ENCODE measurements at places on chromosomes 5 and 9.

DNA sequence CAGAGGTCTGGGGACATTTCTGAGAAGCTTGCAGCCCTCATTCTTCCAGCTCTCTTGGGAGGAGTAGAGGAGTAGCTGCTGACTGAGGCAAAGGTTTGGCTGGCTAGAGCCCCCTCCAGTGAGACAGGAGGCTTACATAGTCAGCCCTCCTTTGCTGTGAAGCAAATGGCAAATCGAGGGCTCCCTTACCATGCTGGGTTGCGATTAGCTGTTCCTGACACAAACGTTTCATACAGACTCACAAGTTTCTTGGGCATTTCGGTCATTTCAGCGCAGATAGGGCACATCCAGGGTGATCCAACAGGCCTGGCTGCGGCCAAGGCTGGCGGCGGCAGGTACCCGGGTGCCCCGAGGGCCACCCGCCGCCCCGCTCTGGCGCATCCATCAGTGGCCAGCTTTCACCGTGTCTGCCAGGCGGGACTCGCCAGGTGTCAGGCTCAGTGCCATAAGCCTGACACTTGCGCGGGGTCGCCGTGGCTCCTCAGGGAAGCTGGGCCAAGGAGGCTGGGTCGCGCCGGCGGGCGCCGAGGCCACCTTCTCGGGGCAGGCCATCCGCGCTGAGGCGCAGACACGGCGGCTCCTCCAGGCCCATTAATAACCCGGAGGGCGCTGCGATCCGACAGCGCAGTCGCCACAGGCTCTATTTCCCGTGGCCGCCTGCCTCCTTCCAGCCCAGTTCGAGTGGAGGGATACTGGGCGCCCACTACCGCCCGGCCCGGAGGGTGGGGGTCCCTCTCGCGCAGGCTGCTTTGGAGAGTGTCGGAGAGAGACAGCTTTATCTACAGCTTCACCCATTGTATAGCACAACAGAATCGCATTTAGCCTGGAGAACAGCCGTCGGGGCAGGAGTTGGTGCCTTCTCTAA, 9.1 kb downstream of the PRDM6 start:
- no peak for DNase-seq

- DNase-seq = no peak
Measured at GRCh38 chr9:130627896-130628792, 36.2 kb upstream of the PRDM12 start.

GRCh38 chr5:151600069-151600665, 9.0 kb upstream of the FAT2 start:
- no peak for DNase-seq

DNA sequence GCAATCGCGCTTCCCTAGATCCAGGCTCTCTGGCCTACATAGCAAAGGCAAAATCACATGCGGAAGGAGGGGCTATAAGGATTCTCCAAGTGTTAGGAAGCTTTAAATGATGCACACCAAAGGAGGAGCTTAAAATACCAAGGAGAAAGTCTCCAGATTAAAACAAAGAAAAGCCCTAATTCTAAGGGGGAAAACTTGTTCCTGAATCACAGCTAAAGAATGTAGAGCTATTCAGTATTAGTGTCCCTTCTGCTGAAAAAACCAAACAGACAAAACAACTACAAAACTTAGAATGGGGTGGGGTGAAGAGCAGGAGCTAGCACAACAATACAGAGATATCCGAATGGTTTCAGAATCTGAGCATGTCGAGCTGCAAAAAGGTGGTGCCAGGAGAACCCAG, 213.7 kb downstream of the DCP2 start:
- no peak for DNase-seq

- DNase-seq = peak; percentile 46
Measured at GRCh38 chr9:134381671-134382516, 55.6 kb downstream of the RXRA start.

DNA sequence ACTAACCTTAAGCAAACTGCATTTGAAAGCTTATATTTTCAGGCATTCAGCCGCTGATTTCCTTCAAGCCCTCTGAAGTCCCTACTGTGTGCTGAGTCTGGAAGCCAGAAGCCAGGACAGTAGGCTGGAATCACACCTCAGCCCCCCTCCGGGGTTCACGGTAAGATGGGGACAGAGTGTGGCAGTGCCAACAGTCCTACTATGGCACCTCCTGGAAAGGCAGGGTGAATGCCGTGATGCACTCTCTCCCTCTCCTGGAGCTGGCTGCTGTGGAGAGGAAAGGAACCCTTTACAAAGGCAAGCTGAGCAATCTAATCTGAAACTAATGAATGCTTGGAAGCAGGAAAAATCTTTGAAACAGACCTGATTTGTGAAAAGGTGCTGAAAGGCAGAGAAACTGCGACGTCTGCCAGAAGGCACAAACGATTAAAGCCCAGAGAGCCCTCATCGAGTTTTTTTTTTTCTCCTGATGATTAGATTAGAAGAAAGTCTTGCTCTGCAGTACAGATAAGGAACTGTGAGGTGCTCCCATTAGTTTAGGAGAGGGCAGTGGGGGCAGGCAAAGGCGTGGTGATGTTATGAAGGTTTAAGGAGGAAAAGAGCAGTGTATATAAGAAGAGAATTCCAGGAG, 21.0 kb downstream of the ANKH start:
- no peak for DNase-seq

DNA sequence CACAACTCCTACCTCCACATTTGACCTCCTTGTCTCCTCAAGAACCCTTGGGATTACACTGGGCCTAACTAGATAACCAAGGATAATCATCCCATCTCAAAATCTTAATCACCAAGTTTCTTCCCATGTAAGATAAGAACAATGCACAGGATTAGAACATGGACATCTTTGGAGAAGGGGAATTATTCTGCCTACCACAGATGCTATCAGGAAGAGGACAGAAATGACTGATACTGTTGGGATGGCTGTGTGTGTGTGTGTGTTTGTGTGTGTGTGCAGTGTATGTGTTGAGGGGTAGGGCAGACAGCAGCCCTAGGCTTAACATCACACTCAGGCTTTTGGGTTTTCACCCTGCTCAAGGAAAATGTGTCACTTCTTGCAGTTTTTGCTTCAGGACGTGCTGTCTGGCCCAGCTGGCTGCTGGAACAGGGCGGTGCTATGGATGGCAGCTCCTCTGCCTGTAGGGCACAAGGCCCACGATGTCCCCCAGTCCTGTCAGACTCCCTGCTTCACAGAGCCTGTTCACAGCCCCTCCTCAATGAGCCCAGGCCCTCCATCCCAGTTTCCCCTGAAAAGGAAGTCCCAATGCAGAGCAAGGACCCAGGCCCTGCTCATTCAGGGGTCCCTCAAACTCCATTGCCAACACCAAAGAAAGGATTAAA, 7.7 kb downstream of the CA9 start:
- no peak for DNase-seq

DNA sequence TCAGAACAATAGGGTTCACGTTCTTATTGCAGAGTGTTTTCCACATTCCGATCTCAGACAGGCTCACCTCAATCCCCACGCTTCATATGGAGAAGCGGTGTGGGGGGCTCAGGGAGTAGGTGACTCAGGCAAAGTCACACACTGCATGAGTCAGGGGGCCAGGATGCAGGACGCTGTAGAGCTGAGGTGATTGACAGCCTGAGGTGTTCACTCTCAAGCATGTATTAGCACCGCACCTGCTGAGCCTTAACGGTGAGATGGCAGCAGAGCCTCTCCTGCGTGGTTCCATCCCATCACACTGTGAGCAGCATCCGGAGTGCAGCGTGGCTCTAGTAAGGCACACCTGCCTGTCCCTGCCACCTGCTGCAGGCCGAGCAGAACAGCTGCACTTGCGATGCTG, 194.0 kb downstream of the IRX2 start:
- no peak for DNase-seq

DNA sequence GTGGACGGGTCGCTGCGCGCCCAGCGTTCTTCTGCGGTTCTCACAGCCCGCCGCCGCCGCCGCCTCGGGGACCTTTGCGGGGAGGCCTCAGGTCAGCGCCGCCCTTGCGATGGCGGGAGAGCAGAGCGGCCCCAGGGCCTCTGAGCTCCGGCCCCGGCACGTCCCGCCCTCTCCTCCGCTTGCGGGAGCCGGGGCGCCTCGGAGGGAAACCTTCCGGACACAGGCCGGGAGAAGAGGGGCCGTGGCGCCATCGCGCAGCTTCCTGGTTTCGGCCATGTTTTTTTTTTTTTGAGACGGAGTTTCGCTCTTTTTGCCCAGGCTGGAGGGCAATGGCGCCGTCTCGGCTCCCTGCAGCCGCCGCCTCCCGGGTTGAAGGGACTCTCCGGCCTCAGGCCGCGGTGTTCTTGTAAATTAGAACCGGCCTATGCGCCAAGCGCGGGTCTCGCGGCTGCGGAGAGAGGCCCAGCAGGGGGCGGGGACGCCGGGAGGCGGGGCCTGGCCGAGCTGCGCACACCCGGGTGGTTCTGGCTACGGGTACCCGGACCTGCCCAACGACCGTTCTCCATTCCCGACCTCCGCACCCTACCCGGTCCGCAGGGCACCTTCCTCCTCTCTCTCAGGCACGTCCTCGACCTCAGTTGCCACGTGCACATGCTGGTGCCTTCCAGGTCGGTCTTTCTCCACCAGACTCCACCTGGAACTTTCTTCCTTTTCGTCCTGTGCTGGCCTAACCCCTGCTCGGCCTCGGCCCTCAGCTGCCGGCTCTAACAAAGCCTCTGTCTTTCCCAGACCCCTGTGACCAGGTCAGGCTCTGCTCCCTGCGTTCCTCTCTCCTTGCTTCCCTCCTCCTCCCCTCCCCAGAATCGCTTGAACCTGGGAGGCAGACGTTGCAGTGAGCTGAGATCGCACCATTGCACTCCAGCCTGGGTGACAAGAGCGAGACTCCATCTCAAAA, 28.8 kb upstream of the MGAT1 start:
- DNase-seq = peak; percentile 90

DNA sequence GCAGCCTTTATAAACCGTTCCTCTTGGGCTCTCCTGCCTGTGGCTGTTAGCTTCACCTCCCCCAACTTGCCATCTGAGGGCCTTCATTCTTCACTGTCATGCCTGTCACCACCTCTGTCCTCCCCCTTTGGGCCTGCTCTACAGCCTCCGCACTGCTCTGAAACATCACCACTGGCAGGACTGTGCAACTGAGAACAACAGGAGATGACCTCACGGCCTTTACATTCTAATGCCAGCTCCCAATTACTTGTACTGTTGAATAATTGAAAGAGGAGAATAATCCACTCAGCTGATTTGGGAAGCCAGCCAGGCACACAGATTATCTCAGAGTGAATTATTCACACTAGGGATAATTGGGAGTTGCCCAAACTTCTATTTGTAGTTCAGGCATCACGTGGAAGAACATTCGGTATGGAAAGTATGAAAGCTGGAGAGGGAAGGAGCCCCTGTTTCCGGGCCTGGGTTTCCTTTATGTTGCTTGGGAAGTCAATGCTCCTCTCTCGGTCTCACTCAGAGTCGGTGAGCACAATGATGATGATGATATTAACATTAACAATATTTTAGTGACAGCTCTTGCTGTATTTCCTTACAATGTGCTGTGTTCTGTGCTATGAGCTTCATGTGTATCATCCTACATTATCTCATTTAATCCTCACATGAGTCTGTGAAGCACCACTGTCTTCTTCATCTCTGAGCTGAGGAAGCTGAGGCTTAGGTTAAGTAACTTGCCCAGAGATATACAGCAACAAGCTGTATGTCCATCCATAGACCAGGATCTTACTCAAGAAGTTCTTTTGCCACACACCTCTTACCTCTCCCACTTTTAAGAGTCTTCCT, 99.3 kb upstream of the LRRTM2 start:
- no peak for DNase-seq

DNA sequence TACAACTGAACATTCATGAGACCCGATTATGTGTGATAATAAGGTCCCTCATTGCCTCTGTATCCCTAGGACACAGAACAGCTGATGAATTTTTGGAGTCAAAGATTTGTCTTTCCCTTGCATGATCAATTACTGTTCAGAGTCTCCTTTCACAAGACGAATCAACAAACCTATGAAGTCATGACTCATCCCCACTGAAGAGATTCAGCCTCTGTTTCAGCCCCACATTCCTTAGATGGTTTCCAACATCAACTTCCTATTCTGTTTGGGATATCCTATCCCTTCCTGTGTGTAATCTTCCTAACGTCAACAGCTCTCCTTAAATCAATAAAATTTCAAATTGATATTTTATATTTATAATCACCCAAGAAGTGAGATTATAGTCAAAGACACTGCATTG, 199.0 kb downstream of the DNAH5 start:
- DNase-seq = no peak

- no peak for DNase-seq
Measured at GRCh38 chr9:26956860-26957233, 635 bp downstream of the IFT74 start.

- DNase-seq = no peak
Measured at GRCh38 chr5:153209687-153210086, 280.8 kb upstream of the GRIA1 start.

GRCh38 chr5:5217371-5217770, 77.2 kb downstream of the ADAMTS16 start:
- no peak for DNase-seq

DNA sequence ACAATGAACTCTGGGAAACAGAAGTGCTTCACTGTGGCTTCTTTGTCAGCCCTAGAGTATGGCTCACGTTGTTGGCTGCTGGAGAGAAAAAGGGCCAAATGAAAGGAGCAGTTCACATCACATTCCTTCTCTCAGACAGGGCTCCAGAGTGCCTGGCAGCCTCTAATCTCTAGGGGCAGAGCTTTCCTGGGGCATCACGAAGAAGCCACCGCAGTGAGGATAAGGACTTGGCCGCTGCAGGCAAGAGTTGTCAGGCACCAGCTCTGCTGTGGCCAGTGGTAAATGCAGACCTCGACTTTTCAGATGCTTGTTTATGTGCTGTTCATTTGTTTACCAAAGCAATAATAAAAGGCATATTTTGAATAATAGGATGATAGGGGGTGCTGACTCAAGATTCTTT, 227.2 kb downstream of the ICE1 start:
- no peak for DNase-seq

DNA sequence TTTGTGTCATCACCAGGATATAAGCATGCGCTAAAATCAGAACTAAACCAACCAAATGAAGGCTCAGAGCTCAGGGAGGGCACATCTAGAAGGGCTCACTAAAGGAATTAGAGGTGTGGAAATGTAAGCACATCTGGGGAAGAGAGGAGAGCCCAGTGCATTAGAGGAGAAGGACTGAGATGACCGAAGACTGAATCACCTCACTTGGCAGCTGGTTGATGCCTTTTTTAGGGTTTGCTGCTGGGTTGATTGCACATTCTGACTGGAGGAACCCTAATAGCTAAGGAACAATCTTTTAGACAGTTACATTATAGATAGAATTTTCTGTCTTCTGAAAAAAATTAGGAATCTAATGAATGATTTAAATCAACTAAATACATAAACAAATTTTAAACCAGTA, 8.2 kb upstream of the IFNA21 start:
- DNase-seq = no peak

- DNase-seq = no peak
Measured at GRCh38 chr5:129141696-129142095, 47.1 kb downstream of the ISOC1 start.

DNA sequence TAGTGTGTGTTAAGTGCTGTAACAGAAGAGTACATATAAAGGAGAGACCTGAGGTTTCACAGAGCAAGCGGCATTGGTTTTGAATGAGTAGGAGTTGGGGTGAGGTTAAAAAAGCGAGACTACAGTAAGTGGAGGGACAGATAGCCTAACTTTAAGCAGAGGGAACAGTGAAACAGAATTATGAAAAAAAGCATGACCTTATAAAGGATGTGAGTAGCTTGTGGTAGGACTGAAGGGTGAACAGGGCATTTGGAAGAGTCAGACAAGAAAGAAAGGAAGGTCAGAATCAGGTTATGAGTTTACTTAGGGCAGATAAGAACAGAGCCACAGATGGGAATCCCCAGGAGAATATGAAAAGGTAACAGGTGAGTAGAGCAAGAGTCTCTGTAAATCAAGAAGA, 22.5 kb downstream of the MSANTD3 start:
- DNase-seq = no peak

GRCh38 chr9:93100276-93100636, 4.2 kb downstream of the CARD19 start:
- no peak for DNase-seq
